ENCODE measurements at places on chromosomes 7 and 10.

DNA sequence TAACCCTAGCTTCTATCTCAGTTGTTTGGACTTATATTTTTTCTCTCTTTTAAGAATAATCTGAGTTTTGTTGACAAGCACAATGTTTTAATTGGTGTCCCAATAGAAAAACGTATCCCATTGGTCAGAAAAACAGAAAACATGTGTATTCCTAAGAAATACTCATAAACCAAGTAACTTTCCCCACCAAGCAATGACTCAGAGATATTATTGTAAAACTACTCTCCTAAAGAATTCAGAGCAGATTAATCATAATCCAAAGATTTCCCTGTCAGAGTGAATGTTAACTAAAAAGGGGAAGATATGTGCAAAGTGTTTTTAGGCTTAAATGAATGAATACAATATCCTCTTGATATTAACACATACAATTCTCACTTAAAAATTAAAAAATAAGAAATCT, 29.4 kb upstream of the MBL2 start:
- DNase-seq: no peak

DNA sequence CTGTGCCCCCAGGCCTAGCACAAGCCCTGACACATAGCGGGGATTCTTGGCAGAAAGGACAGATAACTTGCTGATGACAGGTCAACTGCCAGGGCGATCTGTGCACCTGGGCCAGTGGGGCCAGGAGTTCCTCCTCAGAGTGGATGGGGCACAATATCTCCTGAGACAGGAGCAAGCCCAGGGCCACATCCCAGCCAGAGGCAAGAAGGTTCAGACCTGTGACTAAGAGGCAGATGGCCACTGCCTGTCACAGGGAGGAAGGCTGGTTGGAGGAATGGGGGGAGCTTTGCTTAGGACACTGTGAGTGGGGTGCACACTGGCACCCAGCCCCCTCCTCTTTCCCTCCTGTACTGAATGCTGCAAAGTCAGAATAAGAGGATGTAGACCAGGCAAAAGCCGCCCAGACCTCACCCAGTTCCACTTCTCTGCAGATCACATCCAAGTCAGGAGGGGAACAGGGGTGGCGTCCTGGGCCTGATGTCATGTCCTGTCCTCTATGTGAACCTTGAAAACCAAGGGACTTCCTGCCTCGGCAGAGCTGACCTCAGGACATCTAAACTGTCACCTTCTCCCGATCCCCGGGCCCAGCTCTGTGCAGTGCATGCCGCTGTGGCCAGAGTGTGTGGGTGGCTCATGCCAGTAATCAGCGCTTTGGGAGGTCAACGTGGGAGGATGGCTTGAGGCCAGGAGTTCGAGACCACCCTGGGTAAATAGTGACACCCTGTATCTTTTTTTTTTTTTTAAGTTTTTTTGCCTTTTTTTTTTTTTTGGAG, 1.3 kb downstream of the GUSB start:
- DNase-seq: peak; percentile 65

DNA sequence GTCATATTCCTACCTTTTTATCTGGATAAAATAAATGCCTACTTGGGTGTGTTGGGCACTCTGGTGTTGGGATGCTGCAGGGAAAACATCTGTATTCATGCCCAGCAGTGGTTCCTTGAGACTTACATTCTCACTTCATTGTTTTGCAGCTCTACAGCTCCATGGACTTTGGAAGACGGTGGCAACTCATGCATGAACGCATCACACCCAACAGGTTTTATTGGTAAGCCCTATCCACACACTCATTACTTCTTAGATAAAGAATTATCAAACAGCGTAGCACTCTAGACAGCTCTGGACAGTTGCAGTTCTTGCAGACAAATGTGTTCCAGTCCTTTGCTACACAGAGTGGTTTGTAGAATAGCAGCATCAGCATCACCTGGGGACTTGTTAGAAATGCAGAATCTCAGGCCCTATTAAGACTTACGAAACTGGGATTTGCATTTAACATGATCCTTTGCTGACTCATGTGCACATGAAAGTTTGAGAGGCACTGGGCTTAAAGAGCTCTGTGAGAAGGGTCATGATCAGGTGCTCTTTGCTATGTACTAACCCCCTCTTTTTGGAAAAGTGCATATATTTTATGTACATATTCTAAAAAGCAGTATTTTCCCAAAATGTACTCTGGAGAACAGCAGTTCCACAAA, 401.9 kb downstream of the SORCS3 start:
- no peak for DNase-seq

- no peak for DNase-seq
Observed at GRCh38 chr10:130353928-130354572, 217.9 kb downstream of the GLRX3 start.

- DNase-seq: no peak
Observed at GRCh38 chr10:82160307-82160706, 285.3 kb downstream of the NRG3 start.

DNA sequence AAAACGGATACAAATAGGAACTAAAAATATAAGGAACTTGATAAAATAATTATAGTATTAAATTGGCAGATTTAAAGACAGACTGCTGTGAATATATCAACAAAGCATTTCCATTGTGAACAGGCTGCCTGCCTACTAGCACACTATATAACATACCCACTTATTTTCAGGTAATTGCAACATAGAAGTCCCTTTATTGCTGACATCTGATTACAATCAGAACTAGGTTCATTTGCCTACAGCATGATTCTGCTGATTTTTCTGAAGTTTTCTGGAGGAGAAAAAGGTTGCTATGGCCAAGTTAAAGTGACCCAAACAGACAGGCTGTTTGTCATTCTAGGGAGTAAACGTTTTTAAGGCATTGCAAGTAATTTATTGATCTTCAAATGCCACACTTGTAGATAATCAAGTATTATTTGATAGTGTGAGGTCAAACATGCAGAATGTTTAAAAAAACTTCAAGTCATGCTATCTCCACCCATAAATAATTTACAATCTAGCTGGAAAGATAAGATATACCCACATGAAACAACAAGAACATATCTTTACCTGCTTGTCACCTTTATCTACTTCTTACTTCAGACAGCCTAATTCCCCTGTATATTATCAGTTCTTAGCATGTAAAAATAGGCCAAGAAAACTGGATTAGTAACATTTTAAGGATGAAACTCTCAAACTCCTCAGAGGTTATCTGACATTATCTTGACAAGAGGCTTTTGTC, 40.5 kb downstream of the MTPN start:
- DNase-seq: no peak

GRCh38 chr7:118072893-118073674, 110.9 kb upstream of the LSM8 start:
- DNase-seq: no peak

GRCh38 chr7:157020514-157021070, 10.1 kb upstream of the MNX1 start:
- DNase-seq: no peak

GRCh38 chr7:98137826-98138151, 31.1 kb downstream of the LMTK2 start:
- peak; percentile 14 for DNase-seq

DNA sequence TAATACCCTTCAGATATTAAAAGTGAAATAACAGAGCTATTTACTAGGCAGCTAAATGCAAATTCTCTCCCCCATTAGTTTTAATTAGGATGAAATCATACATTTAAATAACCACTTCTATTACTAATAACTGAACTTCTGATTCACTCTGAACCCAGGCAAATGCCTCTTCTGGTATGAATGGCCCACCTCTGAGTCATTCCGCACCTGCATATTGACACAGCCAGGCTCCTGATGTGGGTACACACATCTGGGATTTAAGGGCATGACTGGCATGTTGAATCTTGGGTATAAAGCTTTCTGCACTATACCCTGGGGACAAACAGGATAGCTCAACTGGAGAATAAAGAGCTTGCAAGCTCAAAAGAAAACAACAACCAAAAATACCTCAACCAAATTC, 140.9 kb downstream of the AUTS2 start:
- DNase-seq: no peak

DNA sequence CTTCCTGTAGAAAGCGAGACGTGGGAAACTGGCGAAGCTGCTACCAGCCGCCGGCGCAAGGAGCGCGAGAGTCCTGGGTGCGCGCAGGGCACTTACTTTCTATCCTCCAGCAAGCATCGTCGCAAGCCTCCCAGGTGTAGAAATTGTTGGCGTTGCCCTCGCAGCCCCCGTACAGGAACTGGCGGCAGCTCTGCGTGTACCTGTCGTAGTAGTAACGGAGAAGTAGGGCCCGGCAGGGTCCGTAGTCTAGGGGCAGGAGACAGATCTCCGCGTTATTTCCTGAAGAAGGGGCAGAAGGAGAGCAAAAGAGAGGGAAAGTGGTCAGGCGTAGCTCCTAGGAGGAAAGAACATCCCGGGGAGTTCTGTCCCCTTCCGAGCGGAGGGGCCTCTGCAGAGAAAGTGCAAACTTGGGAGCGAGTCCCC, 501 bp downstream of the TFPI2 start:
- no peak for DNase-seq

GRCh38 chr7:128767475-128768110, 8.0 kb downstream of the OPN1SW start:
- DNase-seq: no peak

DNA sequence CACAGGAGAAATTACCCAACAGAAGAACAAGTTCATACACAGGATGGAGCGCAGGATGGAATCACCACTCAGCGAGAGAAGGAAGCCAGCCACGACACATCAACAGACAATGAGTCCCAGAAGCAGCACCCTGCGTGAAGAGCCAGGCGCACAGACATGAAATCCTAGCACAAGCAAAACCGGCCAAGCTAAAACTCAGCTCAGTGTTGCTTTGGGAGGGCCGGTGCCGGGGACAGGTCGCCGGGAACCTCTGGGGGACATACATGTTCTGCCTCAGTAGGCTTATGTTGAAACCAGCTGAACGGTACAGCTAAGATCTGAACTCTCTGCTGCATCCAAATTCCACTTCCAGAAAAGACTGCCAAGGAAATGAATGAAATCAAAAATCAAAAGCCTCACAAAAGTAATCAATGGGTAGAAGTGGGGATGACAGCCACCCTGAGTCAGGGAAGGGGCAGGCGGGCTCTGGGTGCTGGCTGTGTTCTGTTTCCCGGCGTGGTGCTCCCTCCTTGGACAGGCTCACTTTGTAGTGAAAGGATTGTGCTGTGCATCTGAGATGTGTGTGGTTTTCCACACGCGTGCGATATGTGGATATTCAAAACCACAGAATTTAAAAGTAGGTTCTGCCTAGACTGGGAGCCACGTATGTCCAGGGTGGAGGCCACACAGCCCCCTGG, 114.7 kb downstream of the PDGFA start:
- no peak for DNase-seq

DNA sequence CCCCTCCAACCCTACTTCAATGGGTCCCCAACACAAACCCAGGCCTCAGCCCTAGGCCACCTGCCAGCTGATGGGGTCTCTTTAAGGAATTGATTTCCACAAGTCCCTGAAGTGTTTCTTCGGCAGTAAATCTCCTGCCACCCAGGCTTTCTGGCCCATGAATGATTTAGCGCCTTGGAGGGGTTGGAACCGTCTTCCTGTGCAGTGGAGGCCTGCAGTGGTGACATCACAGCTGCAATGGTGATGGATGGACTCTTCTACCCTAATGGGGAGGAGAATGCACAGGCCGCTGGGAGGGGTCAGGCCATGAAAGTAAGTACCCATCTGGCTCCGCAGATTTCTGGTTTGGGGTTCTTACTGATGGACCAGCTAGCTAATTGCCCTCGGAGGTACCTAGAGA, 163.8 kb downstream of the UBE2H start:
- DNase-seq: no peak

DNA sequence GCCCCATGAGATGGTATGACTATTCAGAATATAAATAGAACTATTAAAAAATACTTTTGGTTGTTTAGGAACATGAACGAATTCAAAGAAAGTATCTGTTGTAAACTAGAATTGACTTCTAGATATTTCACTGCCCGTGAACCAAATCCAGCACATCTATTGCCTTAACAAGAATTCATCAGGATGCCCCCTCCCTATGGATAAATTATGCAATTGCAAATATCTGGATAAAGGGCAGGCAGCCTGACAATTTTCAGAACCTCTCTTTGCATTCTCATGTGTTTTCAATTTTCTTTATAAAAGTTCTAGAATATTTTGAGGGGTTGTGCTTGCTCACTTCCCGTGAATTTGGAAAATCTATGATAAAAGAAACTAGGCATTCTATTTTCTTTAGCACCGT, 822.1 kb upstream of the SORCS1 start:
- no peak for DNase-seq

GRCh38 chr7:73737491-73738219, 947 bp downstream of the ABHD11 start:
- no peak for DNase-seq

DNA sequence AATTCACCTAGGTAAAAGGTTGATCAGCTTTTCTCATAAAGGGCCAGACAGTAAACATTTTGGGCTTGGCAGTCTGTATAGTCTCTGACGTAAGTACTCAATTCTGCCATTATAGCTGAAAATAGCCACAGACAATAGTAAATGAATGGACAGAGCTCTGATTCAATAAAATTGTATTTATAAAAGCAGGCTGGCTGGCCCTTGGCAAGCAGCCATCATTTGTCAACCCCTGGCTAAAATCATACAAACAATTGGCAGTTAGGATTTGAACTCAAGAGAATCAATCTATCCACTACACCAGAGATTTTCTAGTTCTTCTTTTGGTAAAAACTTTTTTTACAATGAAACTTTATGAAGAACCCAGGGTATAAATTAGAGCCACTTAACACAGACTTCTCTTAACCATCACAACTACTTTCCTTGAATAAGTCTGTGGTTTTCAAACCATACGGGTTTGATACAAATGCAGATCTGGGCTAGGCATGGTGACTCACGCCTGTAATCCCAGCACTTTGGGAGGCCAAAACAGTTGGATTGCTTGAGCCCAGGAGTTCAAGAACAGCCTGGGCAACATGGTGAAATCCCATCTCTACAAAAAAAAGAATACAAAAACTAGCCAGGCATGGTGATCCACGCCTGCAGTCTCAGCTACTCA, 124.5 kb downstream of the SLC16A9 start:
- DNase-seq: no peak

GRCh38 chr7:112699725-112700513, 90.3 kb downstream of the TMEM168 start:
- DNase-seq: no peak

GRCh38 chr7:100053215-100053614, 3.6 kb downstream of the ZSCAN21 start:
- DNase-seq: peak; percentile 52

DNA sequence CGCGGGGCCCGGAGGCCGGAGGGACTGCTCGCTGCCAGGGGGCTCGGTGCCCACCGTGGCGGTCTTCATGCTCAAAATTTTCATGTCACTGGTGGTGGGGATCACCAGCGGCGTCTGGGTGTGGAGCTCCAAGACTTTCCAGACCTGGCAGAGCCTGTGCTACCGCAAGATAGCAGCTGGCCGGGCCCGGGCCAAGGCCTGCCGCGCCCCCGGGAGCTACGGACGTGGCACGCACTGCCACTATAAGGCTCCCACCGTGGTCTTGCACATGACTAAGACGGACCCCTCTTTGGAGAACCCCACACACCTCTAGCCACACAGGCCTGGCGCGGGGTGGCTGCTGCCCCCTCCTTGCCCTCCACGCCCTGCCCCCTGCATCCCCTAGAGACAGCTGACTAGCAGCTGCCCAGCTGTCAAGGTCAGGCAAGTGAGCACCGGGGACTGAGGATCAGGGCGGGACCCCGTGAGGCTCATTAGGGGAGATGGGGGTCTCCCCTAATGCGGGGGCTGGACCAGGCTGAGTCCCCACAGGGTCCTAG, 2.0 kb downstream of the FZD9 start:
- no peak for DNase-seq

GRCh38 chr7:132420527-132420926, 155.7 kb downstream of the PLXNA4 start:
- DNase-seq: no peak

GRCh38 chr7:108135446-108136190, 5.5 kb upstream of the LAMB4 start:
- peak; percentile 15 for DNase-seq

GRCh38 chr7:45349090-45349489, 191.5 kb downstream of the RAMP3 start:
- DNase-seq: no peak
